ENCODE measurements at places on chromosomes 1 and 21.

DNA sequence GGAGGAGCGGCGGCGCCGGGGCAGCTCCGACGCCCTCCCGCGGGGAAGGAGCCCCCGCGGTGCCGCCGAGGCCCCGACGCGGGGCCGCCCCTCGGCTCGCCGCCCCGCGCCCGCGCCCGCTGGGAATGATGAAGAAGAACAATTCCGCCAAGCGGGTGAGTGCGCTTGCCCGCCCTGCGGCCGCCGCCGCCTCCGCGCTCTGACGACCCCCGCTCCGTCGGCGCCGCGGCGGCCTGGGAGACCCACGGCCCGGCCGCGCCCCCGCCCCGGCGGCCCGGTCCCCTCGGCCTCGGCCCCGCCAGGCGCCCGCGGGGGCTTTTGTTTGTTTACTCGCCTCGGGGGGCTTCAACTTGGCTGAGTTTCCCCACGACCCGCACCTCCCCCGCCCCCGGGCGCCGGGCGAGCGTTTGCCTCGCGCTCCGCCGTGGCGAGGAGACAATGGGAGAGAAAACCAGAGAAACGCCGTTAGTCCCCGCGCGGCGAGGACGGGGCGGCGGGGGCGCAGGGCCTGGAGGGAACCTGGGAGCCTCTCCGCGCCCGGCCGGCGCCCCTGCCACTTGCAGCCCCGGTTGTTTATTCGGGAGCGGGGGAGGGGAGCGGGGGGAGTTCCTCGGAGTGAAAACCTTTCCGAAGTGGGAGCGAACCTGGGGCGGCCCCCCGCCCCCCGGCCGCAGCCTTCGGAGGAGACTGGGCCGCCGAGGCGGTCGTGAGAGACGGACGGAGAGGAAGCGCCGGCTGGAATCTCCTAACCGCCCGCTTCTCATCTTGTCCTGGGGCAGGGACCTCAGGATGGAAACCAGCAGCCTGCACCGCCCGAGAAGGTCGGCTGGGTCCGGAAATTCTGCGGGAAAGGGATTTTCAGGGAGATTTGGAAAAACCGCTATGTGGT lies 661 bp downstream of the PLEKHO1 start:
- DNase-seq: no peak

DNA sequence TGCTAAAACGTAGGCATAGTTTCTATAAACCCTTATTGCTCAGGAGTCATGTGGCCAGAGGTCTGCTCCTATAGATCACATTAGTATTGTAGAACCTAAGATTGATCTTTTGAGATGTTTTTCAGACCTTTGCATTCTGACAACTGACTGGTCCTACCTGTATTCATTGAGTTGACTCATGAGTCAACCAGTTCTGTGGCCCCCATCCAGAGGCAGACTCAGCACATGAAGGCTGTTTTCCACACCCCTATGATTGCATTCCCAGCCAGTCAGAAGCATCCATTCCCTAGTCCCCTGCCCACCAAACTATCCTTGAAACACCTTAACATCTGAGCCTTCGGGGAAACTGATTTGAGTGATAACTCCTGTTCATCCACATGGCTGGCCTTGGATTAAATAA lies 451.7 kb downstream of the SIPA1L2 start:
- DNase-seq: no peak

GRCh38 chr1:33143698-33144097 lies 38.1 kb downstream of the TRIM62 start:
- no peak for DNase-seq

- DNase-seq: no peak
These were observed 28.4 kb upstream of the TMEM52 start for GRCh38 chr1:1947493-1947892.

- DNase-seq: no peak
These were observed 2.0 kb downstream of the TMEM63A start for GRCh38 chr1:225880222-225880588.

DNA sequence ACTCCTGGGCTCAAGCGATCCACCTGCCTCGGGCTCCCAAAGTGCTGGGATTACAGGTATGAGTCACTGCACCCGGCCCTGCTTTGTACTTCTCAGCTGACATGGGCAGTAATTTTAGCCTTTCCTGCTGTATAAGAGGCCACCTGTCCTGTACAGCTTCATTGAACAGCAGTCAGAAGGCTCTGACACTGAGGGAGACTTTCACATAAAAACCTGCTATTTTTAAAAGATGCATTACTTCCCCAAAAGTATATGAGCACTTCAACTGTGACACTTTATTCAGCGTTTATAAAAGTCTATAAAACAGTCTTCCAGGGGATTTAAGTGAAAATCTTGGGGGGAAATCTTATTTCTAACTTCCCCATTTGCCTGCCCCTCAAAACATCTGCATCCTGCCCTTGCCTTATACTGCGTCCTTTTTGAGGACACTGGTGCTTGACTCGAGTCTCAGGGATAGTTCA lies 17.6 kb downstream of the RNU5D-1 start:
- DNase-seq: no peak
